ENCODE measurements at places on chromosomes 2 and 18.
A peak's percentile ranks its signal among the peaks of the same experiment; 100 is the strongest.

GRCh38 chr2:5507367-5507766 lies 184.8 kb upstream of the SOX11 start:
- no peak for DNase-seq

GRCh38 chr2:27890146-27890923 lies at the start of the genes BABAM2 and RBKS:
TSS of gene BABAM2 (plus strand) at chr2:27890729. CDS start at chr2:27894557, 3,828 bp downstream.
TSS of gene RBKS (minus strand) at chr2:27890387. CDS start at chr2:27890345, 42 bp downstream.
- peak; percentile 95 for DNase-seq

- no peak for DNase-seq
These were observed 17.4 kb downstream of the TTC39C start for GRCh38 chr18:24031916-24032315.

GRCh38 chr2:112053917-112054846 lies 887 bp upstream of the TMEM87B start:
- peak; percentile 97 for DNase-seq

GRCh38 chr2:203802342-203803052 lies 65.1 kb upstream of the CTLA4 start:
- peak; percentile 46 for DNase-seq

- DNase-seq, result no peak
These were observed 63.2 kb downstream of the ZEB2 start for GRCh38 chr2:144456680-144457079.

DNA sequence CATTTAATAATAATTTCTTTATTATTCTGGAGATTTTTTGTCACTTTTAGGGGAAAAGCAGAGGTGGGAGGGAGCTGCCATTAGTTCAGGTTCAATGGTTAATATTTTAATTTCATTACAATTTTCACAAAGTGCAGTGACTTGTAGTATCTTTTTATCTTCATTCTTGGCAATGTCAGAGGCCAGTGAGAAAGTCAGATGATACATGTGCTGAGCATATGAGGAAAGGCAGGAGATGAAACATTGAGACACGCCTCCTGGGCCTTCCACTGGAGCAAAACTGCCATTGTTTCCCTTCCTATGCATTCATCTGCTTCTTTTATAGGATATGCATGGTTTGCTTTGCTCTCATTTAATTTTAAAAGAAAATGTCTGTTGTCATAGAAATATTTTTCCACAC lies 173.7 kb downstream of the MYT1L start:
- no peak for DNase-seq

GRCh38 chr18:23861805-23862470 lies 152.6 kb upstream of the TTC39C start:
- no peak for DNase-seq

GRCh38 chr2:181682795-181683517 lies 2.6 kb upstream of the NEUROD1 start:
- DNase-seq, result no peak

GRCh38 chr2:84395820-84396219 lies 63.3 kb downstream of the SUCLG1 start:
- DNase-seq, result no peak

GRCh38 chr2:63768051-63768450 lies 73.6 kb upstream of the UGP2 start:
- DNase-seq, result no peak

DNA sequence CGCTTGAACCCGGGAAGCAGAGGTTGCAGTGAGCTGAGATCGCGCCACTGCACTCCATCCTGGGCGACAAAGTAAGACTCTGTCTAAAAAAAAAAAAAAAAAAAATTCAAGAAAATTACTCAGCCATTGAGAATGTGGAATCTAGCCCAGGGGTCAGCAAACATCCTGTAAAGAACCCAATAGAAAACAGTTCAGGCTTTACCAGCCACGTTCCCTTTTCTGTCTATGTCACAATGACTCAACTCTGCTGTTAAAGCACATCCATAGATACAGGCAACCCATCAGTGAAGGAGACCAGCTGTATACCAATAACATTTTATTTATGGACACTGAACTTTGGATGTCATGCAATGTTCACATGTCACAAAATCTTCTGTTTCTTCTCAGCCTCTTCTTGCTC lies 435.6 kb upstream of the GYPC start:
- no peak for DNase-seq

- DNase-seq, result peak; percentile 11
These were observed 406.1 kb downstream of the LRATD1 start for GRCh38 chr2:15038366-15039364.

- DNase-seq, result peak; percentile 43
These were observed 231.1 kb downstream of the ANKRD30B start for GRCh38 chr18:14978962-14979535.

DNA sequence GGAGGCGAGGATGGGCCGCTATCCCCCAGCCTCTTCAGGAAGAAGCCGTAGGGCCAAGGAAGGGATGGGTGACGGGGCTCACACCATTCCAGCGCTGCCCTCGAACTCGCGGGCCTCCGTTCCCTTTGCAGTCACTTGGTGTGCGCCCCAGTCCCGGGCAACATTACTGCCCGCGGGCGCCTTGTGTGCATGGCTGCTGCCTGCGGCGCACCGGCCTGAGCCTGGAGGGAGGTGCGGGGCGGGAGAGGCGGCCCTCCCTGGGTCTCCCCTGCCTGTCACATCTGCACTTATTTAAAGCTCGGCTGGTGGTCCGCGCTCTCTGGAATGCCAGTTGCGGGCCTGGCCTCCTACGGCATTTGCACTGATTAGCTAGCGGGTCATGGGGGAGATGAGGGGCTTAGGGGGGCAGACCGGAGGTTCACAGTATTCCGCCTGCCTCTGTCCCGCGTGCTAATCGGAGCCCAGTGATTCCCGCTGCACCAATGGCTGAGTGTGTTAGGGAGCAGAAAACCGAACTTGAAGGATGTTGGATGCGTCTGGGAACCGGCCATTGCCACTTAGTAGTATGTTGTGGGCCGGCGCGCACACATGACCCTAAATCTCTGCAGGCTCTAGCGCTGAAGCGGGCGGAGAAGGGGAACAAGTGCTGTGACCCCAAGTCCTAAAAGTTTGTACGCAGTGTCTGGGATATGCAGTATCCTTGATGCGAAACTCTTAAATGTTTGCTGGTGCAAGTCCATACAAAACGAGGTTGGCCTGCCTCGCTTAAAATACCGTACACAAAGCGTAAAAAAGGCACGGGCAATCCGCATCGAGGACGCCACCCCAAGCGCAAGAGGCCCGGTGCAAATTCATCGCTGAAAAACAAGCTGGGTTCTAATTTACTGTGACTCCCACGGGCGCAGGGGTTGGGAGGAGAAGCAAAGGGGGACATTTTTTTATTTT lies 161.2 kb upstream of the SIX2 start:
- no peak for DNase-seq

GRCh38 chr2:240869956-240870875 lies 1.6 kb downstream of the AGXT start:
- DNase-seq, result no peak

- DNase-seq, result no peak
These were observed 331.1 kb upstream of the SLC14A2 start for GRCh38 chr18:45284174-45284573.

DNA sequence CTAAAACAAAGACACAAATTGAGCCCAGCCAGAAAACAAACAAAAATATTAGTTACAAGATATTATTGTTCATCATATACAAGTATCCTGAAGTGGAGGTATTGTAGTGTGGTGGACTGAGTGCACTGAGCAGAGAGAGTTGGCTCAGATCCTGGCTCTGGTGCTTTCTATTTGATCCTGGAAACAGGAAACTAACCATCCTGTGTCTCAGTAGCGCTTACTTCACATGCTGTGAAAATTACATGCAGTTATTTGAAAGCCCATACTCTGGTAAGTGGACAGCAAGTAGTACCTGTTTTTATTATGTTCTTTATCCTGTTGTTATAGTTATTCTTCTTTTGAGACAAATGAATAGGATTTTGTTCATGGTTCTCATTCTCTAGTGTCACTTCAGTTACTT lies 84.3 kb upstream of the CRIM1 start:
- no peak for DNase-seq

DNA sequence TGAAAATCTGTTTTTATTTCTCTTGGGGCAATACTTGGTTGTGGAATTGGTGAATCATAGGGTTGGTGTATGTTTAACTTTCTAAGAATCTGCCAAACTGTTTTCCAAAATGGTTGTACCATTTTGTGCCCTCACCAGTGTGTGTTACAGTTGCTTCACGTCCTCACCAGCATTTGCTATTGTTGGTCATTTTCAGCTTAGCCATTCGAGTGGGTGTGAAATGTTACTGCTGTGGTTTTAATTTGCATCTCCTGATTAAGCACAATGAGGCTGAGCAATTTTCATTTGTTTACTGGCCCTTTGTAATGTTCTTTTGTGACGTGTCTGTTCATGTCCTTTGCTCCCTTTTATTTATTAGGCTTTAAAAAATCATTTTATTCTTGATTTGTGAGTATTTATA lies 49.7 kb downstream of the FOSL2 start:
- DNase-seq, result no peak

DNA sequence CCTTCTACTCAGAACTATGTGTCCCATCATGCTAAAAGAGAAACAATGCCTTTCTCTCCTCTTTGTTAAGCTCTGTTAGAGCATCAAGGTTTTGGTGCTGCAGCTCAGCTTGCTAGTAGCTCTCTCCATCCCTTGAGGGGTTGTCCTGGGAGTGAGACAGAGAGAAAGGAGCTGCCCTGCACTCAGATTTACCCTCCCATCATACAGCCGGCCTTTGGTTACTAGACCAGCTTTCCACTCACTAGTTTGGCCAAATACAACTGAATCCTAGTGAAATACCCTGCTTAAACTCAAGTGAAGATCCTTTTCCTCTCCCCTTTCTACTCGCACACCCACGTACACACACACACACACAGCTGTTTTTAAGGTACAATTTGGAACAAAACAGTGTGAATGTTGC lies 2.3 kb upstream of the CHN1 start:
- DNase-seq, result no peak

GRCh38 chr2:73852020-73852419 lies 23.3 kb downstream of the STAMBP start:
- DNase-seq, result no peak

GRCh38 chr2:88659538-88659915 lies 31.9 kb upstream of the RPIA start:
- DNase-seq, result no peak

- DNase-seq, result no peak
These were observed 453.0 kb downstream of the GALR1 start for GRCh38 chr18:77702686-77703085.

DNA sequence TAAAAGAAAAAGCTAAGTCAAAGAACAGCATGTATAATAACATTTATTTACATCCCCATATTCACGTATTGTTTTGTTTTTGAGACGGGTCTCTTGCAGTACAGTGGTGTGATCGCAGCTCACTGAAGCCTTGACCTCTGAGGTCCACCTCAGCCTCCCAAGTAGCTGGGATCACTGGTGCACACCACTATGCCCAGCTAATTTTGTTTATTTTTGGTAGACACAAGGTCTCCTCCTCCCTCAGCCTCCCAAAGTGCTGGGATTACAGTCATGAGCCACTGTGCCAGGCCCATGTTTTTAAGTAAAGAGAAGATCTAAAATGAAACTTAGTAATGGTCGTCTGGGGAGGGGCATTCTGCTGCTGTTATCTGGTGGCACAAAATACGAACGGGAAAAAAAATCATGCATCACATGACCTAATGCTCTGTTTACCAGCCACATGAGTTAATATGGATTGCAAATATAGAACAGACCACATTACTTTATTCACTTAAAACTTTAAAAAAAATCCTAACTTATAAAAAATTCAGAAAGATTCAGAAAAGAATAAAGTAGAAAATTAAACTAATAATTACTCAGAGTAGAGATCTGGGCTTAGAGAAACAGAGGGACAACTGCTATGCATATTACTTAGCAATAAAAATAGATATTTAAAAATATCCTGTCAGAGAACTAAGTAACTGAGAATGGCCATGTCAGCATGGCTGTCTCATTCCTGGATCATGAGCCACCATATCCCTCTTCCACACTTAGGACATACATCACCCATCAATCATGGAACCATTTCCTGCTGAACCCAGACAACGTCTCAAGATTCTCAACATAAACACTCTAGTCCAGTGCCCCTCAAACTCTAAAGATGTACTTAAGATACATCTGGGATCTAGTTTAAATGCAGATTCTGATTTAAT lies 7.3 kb downstream of the MMADHC start:
- no peak for DNase-seq

DNA sequence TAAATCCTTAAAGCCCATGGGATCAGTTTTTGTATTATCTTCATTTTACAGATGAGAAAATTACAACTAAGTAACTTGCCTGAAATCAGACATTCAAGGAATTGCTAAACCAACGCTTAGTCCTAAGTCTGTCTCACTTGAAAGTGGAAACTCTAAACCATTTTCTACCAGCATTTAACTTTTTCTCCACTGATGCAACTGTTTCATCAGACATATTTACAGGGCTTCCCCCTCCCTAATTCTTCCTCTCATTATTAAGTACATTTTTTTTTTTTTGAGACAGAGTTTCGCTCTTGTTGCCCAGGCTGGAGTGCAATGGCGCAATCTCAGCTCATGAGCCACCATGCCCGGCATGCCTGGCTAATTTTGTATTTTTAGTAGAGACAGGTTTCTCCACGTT lies 88.6 kb downstream of the ACVR1C start:
- no peak for DNase-seq

- DNase-seq, result no peak
These were observed 67.1 kb downstream of the MALT1 start for GRCh38 chr18:58738322-58738721.

GRCh38 chr2:179856205-179856604 lies 5.2 kb downstream of the ZNF385B start:
- DNase-seq, result no peak

DNA sequence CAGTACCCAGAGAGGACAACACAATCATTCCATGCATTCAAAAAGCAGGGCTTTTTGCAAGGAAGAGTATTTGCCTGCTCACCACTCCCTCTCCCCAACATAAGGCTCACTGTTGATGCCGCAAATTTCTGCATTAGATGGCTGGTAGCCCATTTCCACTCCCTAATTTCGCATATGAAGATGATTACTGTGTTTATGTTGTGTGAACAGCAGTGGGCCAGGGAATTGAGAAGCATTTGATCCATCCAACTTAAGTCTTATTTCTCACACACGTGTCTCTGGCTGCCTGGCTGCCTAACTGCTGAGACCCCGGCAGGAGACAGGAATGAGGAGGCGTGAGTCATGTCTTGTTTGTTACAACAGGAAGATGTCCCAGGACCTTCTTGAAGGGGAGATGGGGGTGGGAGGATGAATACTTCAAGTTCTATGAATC lies 294.1 kb downstream of the ALK start:
- DNase-seq, result no peak

DNA sequence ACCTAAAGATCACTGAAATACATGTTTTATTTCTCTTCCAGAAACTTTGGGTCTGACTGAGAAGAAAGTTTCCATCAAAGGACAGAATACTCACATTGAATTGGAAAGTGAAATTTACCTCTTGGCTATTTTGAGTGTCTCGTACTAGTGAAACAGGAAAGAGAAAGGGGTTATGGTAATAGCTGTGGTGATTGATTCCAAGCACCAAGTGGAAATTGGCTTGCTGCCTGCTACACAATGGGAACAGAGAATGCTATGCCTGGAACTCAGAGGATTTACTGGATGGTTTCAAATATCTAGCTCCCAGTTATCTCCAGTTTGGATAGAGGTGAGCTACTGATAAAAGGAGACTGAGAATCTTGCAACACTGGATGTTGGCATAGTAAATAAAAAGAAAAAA lies 492.8 kb upstream of the FSIP2 start:
- no peak for DNase-seq

- no peak for DNase-seq
These were observed 271.0 kb downstream of the TNS1 start for GRCh38 chr2:217731805-217732204.

GRCh38 chr2:27756091-27756490 lies 15.4 kb upstream of the MRPL33 start:
- no peak for DNase-seq
